ENCODE measurements at places on chromosomes 13 and 19.
A peak's percentile ranks its signal among the peaks of the same experiment; 100 is the strongest.

- DNase-seq, result no peak
Measured at GRCh38 chr19:41595890-41596280, 19.9 kb downstream of the CEACAM21 start.

DNA sequence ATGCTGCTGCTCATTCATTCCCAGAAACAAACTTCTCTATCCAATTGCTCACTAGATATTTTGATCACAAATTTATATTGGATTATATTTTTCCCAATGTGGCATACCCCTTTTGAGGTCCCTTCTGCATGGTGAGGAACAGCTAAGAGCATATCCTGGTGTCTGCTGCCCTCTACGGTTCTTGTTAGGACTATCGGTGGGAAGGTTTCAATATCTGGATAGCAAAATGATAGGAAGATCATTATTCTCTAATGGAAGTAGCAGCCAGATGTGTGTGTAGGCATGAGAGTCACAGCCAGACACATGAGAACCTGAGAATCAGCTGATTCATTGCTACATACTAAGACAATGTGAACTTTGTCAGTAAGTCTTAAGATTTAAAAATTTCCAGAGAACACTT, 1422.4 kb upstream of the MIR17HG start:
- peak; percentile 53 for DNase-seq

- no peak for DNase-seq
Measured at GRCh38 chr19:18951721-18952281, 10.8 kb upstream of the HOMER3 start.

DNA sequence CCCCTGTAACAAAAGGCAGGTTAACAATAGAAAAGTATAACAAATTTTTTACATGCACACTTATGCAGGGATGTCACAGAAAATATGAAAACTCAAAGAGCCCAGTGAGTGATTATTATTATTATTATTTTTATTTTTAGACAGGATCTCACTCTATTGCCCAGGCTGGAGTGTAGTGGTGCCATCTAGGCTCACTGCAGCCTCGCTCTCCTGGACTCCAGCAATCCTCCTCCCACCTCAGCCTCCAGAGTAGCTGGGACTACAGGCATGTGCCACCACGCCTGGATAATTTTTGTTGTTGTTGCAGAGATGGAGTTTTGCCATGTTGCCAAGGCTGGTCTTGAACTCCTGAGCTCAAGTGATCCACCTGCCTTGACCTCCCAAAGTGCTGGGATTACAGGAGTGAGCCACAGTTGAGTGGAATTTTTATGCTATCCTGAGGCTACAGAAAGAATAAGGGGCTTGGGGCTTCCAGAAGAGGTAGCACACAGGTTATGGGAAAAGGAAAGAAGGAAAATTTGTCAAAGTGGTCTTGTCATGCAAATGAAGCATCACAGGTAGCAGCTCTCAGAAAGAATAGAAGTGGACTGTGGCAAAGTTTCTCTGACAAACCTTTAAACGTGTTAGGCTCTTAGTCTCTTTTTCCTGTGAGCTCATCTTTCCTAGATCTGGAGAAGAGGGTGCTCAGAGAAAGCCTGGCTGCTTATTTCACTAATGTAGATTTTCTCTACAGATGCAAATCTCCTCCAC, 87.7 kb upstream of the LSM14A start:
- no peak for DNase-seq

- DNase-seq, result peak; percentile 76
Measured at GRCh38 chr19:9945319-9945966, 9.1 kb upstream of the OLFM2 start.

GRCh38 chr13:35649162-35649561, 172.7 kb upstream of the MAB21L1 start:
- DNase-seq, result no peak

- no peak for DNase-seq
Measured at GRCh38 chr19:39142630-39143029, 17.0 kb downstream of the PAK4 start.

- DNase-seq, result no peak
Measured at GRCh38 chr19:3020321-3020960, 8.6 kb downstream of the TLE2 start.

- no peak for DNase-seq
Measured at GRCh38 chr13:108681986-108682575, 52.7 kb downstream of the MYO16 start.

GRCh38 chr13:40484101-40484800, 182.2 kb downstream of the FOXO1 start:
- no peak for DNase-seq

- no peak for DNase-seq
Measured at GRCh38 chr13:40706439-40706838, 40.0 kb upstream of the FOXO1 start.

- DNase-seq, result no peak
Measured at GRCh38 chr13:112880221-112880641, 88.8 kb upstream of the MCF2L start.

GRCh38 chr19:50190439-50190891, 13.0 kb upstream of the MYH14 start:
- no peak for DNase-seq

- no peak for DNase-seq
Measured at GRCh38 chr19:29491491-29491890, 34.3 kb upstream of the VSTM2B start.

DNA sequence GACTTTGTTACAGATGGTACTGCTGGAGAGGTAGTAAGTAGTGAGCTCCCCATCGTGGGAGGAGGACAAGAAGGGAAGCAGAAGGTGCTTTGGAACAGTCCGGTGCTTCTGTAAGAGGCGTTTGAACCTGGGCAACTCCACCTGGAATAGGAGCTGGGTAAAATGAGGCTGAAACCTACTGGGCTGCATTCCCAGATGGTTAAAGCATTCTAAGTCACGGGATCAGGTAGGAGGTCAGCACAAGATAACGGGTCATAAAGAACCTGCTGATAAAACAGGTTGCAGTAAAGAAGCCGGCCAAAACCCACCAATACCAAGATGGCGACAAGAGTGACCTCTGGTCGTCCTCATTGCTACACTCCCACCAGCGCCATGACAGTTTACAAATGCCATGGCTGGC, 5.1 kb downstream of the ANKLE1 start:
- no peak for DNase-seq

- no peak for DNase-seq
Measured at GRCh38 chr13:60679928-60680694, 283.1 kb downstream of the TDRD3 start.

DNA sequence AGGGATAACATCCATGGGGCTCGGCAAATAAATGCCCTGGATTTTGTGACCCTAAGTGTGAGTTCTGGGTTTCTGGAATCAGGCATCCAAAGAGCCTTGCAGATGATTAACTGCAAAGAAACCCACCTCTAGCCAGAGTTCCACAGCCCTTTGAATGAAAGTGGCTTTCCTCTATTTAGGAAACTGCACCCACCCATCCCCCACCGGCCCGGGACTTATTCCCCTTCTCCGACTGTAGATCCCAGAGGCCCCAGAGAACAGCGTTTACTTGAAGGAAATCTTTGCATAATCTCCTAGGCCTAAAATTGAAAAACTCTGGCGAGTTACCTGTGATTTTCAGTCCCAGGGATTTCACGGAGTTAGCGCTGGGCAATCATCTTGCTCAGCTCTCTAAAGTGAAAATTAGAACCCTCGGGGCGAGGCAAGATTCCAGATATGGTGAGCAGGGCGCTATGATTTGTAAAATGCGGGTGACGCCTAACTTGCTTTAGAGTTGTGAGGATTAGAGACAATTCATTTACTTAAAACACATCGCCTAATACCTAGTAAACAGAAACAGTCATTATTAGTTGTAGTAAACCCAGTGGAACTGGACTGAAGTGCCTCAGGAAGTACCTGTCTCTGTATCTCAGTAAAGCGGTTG, 9.4 kb downstream of the URAD start:
- no peak for DNase-seq

DNA sequence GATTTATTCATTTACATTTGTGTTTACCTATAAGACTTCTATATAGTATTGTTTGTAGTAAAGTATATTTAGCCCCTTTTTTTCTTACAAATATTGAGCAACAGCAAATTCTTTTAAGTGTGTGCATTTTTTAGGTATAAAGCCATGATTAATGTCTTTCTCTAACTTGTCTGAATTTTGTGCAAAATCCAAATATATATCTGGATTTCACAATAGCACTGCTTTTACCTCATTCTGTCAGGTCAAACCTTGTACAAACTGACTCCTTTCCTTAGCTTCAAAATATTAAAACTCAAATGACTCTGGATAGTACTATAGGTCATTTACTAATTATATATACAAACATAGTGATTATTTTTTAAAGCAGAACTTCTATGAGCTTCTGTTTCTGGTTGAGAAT, 563.0 kb upstream of the SPRY2 start:
- DNase-seq, result no peak

GRCh38 chr13:93900731-93901130, 578.8 kb downstream of the DCT start:
- no peak for DNase-seq

DNA sequence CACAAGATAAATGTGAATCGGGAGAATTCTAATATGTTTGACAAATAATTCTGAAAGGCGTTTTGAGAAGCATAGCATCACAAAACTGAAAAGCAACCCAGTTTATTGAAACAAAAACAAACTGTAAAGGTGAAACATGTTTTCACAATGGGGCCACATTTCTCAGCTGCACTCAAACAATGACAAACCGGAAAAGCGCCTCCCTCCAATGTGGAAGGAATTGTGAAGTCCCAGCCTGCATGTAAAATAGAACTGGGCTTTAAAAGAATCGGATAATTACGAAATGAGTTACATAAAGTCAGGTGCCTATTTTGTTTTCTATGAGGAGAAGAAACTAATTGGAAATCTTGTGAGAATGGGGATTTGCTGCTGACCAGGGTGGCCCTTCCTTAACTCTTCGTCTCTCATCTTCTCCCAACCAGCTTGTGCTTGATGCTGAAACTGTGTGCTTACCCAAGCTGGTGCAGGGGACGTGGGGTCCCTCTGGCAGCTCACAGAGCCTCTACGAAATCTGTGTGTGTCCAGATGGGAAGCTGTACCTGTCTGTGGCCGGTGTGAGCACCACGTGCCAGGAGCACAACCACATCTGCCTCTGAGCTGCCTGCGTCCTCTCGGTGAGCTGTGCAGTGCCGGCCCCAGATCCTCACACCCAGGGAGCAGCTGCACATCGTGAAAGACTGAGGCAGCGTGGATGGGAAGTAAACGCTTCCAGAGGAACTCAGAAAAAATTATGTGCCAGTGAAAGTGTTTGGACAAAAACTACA, 109.4 kb downstream of the SACS start:
- no peak for DNase-seq

DNA sequence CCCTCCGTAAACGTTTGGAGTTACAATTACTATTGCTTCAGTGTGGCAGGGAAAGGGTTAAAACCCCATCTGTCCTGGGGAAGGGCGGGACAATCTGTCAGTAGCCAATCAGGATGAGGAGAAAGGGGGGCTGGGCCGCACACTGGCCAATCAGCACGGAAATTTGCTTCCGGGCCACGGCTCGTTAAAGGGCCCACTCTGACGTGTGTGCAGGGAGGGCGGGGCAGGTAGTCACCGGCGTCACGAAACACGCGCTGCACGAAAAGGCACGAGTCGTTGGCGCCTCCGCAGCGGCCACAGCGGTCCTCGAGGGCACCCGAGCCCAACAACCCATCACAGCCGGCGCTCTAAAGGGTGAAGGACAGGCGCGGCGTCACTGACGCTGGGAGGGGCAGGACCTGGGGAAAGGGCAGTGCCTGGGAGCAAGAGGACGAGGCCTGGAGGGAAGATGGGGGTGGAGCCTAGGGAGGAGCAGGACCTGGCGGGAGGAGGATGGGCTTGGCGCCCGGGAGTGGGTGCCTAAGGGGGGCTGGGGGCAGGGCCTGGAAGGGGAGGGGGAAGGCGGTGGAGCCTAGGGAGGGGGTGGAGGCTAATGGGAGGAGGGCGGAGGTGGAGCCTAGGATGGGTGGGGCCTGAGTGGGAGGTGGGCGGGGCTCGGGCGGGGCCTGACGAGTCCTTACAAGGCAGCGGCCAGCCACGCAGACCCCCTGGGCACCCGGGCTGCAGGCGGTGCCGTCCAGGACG, 4.9 kb downstream of the ADAMTSL5 start:
- DNase-seq, result peak; percentile 95

DNA sequence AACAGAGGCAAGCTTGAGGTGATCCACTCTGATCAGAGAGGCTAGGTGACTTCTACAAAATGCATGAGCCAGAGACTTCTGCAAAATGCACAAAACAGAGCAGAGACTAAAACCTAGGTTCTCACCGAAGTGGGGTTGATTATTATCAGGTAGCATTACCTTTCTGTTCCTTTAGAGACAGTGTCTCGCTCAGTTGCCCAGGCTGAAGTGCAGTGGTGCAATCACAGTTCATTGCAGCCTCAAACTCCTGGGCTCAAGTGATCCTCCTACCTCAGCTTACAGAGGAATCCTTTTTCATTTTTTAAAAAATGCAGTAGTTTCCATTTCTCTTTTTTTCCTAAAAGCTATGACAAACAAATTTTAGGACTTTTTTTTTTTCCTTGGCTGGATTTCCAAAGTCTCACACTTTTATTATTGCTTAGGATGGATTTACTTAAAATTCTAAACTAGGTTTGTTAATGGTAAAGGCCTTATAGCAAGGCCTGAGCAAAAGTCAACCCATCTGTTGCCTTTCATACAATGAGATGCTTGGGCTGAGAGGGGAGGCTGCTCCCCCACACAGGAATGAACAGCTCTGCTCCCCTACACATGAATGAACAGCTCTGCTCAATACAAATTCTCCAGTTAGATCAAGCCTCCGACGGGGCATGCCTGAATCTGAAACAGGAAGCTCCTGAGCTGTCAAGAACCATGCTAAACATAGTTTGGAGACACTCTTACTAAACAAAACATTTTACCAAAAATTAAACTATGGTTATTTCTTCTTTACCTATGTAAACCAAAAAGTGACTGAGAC, 18.8 kb upstream of the TNFRSF19 start:
- no peak for DNase-seq

DNA sequence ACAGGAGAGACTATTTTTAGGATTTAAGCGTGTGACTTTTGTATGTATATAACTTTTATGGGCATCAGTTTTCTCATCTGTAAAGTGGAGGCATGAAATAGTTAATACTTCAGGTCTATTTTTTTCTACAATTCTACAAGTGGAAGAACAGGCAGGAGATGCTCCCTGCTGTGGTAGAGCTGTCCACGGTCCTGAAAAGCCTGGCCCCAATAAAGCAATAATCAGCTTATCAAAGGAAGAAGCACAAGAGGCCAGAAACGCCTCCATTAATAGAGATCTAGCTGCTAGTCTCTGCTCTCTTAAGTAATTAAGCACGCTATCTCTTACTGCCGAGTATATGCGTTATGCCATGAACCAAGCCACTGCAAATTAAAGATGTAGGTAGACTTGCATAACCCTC, 28.0 kb upstream of the WASF3 start:
- DNase-seq, result peak; percentile 68
